Activated T-helper 2 cell treated with anti-CD3 and anti-CD28 coated beads, Interferon-gamma antibody, Interleukin-2, Interleukin-4, amounts not matched to agents 10 μg/mL and 5 μg/mL and 100 μg/mL, durations not matched to agents 14 hours and 24 hours and 36 hours (primary cell): ENCODE measurements at places on chromosomes 6 and 20. TPM values are rescaled to one million over a fixed set of nuclear protein-coding genes. Genes with fewer than 3 reads are reported as not detected.
A peak's percentile ranks its signal among the peaks of the same experiment; 100 is the strongest.

Gene PIM1
- total RNA-seq = 151 and 161 TPM in 2 replicates

Gene TMEM74B
- total RNA-seq = 1.2 and 1.6 TPM in 2 replicates

Gene CDS2
- 41.4 and 47.7 TPM in 2 replicates for total RNA-seq

DNA sequence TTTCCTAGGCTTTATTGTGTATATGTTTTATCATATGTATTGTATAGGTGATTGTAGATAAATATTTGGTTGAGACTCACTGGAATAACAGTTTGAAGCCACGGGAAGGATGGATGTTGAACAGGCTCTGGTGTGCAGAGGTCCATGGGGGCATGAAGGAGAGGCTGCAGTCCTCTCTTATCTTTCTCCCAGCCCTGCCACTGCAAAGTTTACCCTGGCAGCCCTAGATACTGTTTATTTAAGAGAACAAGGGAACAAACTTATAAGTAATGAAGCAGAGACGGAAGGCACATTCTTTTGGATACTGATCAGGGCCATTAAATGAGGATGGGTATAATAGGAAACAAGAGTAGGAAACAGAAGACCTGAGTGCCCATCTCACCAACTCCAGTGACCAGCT is 103.6 kb upstream of the SCGN start:
- DNase-seq = no peak

DNA sequence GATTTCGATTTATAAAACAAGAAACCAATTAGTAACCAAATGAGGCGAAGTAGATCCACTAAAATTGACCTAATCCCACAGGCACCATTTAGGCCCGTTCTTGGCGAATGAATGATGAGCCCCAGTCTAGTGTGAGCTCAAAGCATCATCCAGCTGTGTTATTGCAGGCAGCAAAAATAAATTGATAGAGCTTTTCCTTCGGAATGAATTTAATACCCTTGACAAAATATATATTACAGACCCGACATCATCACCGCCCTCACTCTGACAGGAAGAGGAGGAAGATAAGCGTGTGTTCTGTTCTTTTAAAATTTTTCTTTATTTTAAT is 7.8 kb downstream of the SIM1 start:
- DNase-seq = no peak

- DNase-seq = no peak
Measured at GRCh38 chr20:4300921-4301320, 285.6 kb upstream of the RNF24 start.

DNA sequence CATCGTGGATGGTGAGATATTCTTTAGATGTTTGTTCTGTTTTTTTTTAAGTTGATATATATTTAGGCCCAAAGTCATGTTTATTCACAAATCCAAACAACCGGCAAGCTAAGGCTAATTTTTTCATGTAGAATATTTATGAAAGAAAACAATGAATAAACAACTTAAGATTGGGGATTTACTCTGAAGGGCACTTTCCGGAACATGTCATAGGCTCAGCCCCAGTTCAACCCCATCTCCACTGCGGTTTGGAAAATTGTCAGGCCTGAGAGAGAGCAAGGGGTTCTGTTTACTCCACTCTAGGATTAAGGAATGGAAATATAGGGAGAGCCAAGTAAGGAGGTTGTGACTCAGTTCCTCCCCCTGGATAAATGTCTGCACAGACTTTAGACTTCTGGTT is 18.3 kb downstream of the RPS6KA2 start:
- DNase-seq = no peak

DNA sequence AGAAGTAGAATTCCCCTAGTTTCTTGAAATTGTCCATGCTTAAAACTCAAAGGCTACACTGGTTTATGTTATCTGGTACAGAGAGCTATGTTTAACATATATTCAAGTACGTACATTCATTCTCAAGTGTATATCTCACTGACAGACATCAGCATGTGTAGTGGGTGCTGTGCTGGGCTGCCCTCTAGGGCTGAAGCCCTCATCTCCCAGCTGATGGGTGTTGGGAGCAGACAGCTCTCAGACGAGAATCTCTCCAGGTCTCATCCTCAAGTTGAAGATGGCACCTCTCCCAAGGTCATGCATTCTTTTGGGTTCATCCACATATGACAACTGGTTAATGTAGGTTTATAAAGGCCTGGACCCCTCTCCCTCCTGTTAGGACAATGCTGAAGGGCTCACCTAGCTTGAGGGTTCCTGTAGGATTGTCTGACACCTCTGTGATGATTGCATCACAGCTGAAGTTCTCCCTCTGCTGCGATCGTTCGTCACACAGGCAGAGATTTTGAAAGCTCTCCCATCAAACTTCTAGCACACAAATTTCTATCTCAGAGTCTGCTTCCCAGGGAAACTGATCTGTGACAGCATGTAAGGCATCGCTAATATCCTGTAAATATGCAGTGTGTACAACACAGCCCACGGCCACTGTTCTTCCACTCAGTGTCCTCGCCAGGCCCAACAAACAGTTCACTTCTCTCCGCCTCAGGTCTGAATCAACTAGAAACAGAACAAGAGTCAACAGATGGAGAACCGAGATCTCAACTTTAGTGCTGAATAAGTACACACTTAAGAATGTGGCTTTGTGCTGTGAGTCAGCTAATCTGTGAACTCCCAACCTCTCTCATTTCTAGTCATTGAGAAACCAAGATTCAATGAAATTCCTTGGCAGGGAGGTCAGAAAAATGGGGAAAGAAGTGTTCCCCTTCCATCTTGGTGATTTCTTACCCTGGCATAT is 43.2 kb downstream of the PREP start:
- DNase-seq = no peak

GRCh38 chr6:160386869-160387530 is 38.8 kb downstream of the SLC22A3 start:
- DNase-seq = no peak

DNA sequence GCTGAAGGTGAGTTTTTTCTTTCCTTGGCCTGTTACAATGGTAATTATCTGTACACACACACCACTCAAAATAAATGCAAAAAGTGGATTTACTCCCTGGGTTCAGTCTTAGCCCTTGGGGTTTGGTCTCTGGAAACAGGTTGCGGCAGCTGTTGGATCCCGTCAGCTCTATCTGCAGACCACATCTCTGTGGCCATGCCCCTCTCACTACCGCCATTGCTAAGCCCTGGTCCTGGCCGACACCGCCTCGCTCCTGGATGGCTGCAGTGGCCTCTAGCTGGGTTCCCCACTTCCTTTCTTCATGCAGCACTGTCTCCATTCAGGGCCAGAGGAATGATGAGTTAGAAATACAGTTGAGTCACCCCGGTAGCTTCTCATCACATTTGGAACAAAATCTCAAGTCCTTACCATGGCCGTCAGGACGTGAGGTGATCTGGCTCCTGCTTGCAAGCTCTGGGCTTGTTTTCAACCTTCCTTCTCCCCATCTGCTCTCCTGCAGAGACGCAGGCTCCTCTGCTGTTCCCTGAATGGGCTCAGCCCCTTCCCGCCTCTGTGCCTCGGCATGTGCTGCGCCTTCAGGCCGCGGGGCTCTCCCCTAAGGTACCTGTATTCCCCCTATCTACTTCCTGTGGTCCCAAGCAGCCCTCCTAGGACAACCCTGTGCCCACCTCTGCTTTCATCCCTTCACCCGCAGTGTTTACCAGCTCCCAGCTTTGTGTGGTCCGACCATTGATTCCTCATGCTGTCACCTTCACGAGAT is 38.0 kb downstream of the EFCAB8 start:
- DNase-seq = no peak

- no peak for DNase-seq
Measured at GRCh38 chr6:14924126-14925024, 321.5 kb upstream of the JARID2 start.

DNA sequence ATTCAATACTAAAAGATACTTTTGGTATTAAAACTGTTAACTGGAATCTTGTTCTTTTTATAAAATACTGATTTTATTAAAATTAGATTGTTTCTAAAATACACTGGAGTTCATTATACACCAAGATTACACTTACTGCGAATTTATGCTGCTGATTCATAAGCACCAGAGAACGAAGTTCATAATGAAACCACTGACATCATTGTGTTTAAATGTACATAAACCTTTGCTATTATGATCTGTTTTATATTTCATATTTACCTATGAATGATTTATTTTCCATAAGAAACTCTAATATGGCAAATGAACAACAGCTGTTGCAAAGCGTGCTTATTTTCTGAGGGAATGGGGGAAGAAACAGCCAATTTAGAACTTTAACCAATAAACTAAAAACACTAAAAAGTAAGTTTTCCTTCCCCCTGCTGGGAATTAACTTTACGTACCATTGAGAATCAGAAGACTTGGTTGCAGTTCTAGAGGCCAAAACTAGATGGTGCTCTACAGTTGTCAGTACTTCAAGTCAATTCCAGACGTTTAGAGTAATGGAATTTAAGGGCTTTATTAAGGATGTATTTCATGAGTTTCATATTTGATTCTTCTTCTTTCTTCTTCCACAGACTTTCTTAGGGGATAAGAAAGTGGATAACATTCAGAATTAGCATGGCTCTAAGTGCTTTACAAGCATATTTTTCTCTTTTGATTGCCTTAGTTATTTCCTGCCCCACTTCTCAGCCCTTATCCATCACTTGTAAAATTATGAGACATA is 30.8 kb upstream of the COL19A1 start:
- no peak for DNase-seq

GRCh38 chr20:43448748-43449535 is 8.8 kb upstream of the SRSF6 start:
- peak; percentile 24 for DNase-seq
